NK-92 treated with Interleukin-12 subunit alpha and Interleukin-12 subunit beta, amount 100 ng/mL, for 24 hours (cell line): ENCODE measurements at places on chromosomes 6 and 20.
A peak's percentile ranks its signal among the peaks of the same experiment; 100 is the strongest.

GRCh38 chr20:48310305-48310704 lies 517.5 kb downstream of the PREX1 start:
- no peak for DNase-seq

DNA sequence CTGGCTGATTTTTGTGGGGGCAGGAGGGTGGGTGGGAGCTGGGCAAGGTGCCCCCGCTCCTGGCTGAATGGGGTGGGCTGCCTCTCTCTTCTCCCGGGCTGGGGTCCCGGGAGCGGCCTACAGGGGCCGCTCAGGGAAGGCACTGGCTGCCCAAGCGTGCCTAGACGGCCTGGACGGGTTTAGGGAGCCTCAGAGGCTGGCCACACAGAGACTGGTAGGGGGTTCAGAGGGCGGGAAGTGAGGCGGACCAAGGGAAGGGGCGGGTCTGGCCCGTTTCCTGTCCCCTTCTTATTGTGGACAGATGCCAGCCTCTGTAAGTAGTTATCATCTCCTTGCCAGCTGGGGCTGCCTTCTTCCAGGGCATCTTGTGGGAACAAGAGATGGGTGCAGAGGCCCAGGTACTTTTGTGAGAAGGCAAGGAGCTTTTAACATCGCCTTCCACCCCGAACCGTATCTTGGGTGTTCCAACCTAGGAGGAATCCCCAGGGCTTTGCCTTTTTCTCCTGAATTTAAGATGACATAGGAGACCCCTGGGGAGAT lies 437 bp downstream of the CD40 start:
- no peak for DNase-seq

DNA sequence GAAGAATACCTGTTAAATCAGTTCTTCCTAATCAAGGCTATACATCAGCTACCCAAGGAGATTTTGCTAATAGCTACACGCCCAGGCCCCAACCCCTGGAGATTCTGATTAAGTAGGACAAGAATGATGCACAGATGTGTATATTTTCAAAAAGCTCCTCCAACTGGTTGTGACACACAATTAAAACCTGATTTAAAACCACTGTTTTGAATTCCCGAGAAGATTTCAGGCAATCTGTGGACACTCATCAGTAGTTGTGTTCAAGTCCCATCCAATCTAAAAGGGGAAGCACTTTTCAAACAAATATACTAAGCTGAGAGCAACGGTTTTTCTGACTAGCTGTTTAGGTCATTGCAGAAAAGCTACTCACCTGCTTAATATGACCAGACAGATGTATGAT lies 118.9 kb upstream of the NHSL1 start:
- no peak for DNase-seq

- DNase-seq, result no peak
Observed at GRCh38 chr6:130769861-130770260, 57.3 kb upstream of the SMLR1 start.

GRCh38 chr6:4370066-4370465 lies 234.7 kb upstream of the ECI2 start:
- DNase-seq, result no peak

GRCh38 chr20:53447316-53447715 lies 146.3 kb downstream of the ZNF217 start:
- DNase-seq, result no peak

- DNase-seq, result no peak
Observed at GRCh38 chr20:17646961-17647301, 35.1 kb downstream of the RRBP1 start.

DNA sequence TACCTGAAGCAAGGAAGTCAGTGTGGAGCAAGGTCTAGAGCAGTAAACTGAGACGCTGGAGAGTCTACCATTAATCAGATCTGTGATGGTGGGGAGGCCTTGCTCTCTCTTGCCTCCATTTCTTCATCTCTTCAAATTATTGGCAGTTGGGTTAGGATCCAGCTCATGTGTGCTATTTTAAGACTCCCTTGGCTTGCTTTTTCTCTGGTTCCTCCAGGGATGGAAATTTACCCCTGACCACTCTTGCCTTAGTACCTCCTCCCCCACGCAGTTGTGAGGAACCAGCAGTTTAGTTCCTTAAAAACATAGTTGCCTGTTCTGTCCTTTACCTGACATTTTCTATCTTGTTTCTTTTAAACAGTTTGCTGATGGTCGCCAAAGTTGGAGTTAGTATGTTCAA lies 7.4 kb downstream of the TMEM14C start:
- no peak for DNase-seq

DNA sequence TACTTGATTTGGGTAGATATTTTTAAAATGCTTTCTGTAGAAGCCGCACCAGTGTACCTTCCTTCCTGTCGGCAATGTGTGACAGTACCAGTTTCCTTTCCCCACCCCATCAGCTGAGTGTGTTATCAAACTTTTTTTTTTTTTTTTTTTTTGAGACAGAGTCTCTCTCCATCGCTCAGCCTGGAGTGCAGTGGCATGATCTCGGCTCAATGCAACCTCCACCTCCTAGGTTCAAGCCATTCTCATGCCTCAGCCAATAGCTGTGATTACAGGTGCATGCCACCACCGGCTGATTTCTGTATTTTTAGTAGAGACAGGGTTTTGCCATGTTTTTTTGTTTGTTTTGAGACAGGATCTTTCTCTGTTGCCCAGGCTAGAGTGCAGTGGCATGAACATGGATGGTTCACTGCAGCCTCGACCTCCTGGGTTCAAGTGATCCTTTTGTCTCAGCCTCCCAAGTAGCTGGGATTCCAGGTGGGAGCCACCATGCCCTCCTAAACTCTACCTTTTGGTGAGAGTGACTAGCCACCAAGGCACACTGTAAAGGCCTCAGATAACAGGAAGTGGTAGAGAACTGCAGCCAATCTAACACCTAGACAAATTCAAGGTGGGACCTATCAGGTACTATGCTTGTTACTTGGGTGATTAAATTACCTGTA lies 26.5 kb upstream of the ZBTB22 start:
- DNase-seq, result no peak

DNA sequence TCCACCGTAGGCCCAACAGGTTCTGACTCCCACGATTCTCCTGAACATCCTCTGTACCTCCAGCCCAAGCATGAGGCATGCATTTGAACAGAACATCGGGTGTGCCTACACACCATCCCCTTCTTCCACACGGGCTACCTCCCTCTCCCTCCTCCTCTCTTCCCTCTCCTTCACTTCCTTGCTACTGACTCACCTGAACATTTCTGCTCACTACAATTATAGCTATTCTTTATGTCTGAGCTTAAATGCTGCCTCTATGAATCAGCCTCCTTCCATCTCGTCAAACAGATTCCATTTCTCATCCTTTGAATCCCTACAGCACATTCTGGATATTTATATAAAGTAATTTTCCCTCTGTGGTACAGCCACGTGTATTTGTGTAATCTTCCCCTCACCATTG lies 71.4 kb upstream of the MYLIP start:
- no peak for DNase-seq

DNA sequence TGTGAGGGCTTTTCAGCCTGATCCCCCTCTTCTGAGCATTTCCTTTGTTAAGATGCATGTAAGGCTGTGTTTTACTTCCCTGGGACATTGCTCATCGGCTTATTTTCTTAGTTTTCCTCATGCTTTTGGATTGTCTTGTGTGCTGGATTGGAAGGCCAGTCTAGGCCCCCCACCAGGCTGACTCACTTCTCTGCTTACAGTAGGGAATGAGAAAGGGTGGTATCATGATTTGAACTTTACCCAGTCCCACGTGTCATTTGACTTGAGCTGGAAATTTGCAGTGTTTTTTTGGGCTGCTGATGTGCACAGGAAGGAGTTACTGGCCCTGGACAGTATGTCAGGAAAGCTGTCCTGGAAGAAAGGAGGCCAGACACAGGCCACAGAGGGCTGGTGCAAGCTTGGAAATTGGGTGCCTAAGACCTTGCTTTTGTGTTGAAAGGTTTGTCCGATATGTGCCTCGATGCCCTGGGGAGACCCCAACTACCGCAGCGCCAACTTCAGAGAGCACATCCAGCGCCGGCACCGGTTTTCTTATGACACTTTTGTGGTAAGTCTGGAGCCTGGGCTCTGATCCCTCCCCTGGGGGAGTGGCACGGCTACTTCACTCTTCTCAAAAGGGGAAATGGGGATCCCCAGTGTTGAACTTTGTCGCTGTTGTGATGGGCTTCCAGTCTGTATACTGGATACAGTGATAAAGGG lies 12.8 kb downstream of the RNF114 start:
- DNase-seq, result no peak

- DNase-seq, result no peak
Observed at GRCh38 chr6:156949376-156949775, 172.2 kb downstream of the ARID1B start.

- no peak for DNase-seq
Observed at GRCh38 chr20:41110930-41111577, 26.3 kb upstream of the PLCG1 start.

- DNase-seq, result no peak
Observed at GRCh38 chr6:112016320-112016719, 37.6 kb upstream of the CCN6 start.

GRCh38 chr20:46312075-46312944 lies 4.0 kb upstream of the CDH22 start:
- no peak for DNase-seq

- no peak for DNase-seq
Observed at GRCh38 chr20:57707849-57708693, 1.7 kb downstream of the PMEPA1 start.

DNA sequence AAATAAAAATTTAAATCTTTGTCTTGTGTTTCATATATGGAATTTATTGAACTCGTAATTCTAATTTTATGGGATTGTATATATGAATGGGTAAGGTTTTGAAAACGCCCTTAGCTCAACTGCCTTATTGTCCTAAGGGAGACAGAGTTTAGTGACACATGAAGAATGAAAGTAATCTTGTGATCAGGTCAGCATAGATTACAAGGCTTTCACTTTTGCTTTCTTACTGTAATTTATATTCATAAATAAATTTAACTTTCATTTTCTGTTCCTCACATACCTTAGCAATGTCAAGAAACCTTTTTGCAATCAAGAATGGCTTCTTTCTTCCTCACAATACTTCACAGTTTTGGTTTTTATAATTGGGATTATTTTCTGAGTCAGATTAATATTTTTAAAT lies 14.4 kb downstream of the KPNA5 start:
- DNase-seq, result no peak

DNA sequence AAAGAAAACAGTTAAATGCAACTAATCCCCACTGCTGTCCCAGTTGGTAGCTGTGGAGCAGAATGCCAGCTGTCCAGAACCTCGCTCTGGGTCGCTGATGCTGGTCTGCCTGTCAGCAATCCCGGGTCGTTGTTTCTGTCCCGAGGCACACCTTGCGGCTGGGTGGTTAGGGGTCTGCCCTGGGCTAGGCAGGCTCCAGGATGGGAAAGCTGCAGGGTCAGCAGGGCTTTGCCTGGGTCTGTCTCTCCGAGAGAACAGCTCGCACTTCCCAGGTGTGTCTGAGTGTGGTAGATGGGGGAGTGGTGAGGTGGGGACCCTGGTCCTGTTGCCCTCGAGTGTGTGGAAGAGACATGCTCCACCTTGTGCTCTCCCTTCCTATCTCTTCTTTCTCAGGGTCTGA lies 261.2 kb downstream of the CLIC5 start:
- DNase-seq, result no peak

DNA sequence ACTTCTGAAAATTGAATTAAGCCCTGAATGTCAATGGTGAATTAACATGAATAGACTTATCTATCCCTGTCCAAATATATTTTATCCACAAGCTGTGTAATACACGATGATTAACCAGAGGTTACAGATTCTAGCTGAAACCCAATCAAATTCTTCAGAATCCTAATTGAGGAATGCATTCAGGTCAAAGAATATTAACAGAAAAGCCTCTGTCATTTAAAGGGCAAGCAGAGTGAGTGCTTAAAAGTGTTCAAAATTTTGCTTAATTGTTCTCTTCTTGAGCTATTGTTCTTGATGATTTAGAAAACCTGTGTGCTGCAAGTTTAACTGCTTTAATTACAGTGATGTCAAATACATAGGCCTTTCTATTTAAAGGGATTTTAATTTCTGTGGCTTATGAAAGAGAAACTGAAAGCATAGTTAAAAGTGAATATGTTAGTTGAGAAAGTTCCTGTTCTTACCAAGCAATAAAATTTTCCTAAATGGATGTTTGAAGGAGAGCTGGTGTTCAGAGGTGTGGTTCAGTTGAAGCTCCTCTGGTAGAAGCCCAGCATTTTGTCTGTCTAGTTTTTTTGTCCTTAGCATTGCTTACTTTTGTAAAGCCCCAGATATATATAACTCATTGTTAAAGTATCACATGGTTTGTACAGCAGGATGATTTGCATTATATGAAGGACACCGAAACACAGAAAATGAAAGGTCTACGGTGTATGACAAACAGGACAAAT lies 466.3 kb upstream of the PLCB4 start:
- no peak for DNase-seq

GRCh38 chr6:16168121-16168520 lies 39.2 kb downstream of the MYLIP start:
- peak; percentile 6 for DNase-seq

DNA sequence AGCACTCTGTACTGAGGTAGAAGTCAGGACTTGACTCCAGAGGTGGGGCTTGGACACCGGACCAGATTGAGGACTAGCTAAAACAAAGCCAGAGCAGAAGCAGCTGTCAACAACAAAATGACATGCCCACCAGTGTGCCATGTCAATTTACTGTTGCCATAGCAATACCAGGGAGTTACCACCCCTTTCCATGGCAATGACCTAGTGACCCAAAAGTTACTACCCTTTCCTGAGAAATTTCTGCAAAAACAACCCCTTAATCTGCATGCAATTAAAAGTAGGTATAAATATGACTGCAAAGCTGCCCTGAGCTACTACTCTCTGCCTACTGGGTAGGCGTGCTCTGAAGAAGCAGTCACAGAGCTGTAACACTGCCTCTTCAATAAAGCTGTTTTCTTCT lies 21.0 kb downstream of the MAP3K5 start:
- DNase-seq, result no peak

- no peak for DNase-seq
Observed at GRCh38 chr6:107550241-107550840, 60.4 kb downstream of the SOBP start.

DNA sequence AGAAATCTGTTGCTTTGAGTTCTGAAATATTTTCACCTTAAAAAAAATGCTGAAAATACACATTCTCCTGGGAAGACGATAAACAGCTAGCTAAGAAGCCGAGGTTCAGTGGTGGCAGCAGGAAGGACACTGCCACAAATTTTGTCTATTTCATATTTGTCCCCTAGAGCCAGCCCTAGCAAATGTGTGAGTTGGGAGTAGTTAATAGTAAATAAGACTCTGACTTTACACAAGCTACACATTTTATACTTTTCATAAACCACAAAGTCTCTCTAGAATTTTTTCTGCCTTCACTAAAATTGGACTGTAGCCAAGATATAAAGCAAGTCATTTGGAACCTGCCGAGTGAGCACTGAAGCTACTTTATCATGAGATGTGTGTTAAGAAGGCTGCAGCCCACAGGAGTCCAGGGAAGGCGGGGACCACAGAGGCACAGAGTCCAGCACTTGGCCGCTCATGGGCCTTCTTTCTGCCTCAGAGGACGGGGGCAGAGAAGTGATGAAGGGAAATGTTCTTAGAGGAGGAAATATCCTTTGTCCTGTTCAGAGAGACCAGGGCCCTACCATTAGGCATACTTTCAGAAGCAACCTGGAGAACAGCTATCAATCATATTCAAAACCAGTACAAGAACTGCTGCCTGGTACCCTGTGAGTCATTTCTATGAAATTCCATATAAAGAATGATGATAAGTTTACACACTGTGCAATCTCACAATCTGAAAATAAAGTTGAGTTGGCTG lies 241.7 kb upstream of the TAB2 start:
- no peak for DNase-seq

- no peak for DNase-seq
Observed at GRCh38 chr6:108288742-108289141, 6.1 kb upstream of the AFG1L start.
